Smooth muscle cell of the brain vasculature (primary cell): ENCODE measurements at places on chromosomes 2 and 18.

- DNase-seq, result no peak
These were observed 209.1 kb downstream of the TNS1 start for GRCh38 chr2:217793566-217794132.

DNA sequence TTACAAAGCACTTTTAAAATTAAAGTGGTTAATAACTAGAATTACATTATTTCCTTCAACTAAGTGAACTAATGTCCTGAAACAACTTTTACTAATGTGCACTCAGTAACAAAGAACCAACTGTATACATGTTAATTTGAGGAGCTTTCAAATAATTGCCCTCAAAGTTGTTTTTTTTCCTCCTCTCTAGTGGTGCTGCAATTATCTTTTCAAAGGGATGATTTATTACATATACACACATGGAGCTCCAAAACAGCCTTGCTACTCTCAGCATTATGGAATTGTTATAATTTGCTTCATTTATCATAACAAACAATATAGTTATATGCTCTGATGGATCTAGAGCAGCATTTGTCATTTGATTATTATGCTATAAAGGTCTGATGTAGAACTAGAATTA is 246.3 kb upstream of the RASGRP3 start:
- no peak for DNase-seq

DNA sequence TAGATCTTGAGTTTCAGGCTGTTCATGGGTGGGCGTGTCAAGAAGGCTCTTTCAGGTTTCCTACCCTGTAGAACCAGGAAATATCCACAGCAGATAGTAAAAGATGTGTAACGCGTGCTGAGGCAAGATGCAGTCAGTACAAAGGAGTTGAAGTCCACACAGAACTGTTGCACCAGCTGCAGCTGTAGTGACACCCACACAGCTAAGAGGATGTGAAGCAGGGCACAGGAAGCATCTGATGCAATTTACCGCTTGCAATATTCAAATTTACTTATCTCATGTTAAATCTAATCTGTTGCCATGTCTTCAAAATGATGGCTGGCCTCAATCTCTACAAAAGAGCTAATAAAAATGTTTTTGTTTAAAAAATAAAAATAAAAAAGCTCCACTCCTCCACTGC is 132.8 kb downstream of the ARHGAP15 start:
- no peak for DNase-seq

- no peak for DNase-seq
These were observed 66.7 kb upstream of the ZFP36L2 start for GRCh38 chr2:43292851-43293743.

DNA sequence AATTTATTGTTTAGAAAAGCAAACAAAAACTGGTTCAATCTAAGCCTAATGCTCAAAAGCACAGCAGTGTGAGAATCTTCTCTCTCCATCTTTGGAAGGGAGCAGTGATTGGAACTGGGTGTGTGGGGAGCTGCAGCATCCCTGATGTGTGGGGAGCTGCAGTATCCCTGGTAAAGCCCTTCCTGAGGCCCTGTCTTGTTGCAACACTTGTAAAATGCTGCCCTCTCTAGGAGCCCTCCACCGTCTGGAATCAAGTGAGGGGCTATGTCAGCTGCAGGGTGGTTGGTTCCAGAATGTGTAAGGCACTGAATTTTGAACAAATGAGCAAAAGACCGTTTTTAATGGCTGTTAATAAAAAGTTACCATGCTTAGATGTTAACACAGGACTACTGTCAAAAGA is 147.7 kb upstream of the RAB12 start:
- DNase-seq, result no peak

DNA sequence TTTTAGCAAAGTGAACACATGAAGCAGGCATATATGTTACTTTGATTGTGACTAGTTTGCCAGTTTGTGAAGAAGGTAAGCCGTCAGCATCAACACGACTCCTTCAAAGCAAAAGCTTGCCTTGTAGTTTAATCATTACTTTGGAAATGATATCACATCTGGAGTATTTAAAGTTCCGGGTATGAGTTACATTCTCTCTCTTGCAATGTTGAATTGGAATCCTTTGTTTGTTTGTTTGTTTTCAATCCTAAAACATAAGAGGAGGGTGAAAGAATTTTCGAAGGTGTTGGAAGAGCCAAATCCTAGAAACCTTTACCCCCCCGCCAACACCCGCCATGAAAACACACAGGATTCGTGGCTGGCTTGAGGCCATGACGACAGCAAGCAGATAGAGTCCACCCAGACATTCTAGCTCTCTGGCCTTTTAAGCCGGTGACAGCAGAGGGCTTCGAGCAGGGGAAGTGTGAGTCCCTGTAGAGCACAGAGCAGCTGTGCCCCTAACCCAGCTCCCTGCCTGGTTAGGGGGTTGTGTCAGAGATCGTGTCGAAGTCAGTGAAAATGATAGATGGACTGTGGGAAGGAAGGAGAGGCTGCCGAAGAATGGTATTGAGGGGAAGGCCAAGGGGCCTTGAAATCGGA is 103.8 kb upstream of the SMIM21 start:
- DNase-seq, result no peak

DNA sequence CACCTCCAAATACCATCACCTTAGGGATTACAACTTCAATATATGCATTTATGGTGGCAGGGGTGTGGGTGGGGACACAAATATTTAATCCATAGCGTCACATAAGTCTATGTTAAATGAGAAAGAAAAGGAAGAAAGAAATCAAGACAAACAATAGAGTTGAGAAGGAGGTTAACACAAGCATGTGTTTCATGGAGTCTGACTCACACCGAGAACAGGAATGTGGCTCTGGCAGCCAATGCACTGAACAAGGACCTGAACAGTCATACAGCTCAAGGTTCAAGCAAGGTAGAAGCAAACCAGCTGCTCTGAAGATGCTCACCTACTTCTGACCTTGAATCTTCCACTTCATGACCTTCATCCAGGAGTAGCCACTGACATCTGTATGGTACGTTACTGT is 36.2 kb upstream of the LPIN1 start:
- no peak for DNase-seq

DNA sequence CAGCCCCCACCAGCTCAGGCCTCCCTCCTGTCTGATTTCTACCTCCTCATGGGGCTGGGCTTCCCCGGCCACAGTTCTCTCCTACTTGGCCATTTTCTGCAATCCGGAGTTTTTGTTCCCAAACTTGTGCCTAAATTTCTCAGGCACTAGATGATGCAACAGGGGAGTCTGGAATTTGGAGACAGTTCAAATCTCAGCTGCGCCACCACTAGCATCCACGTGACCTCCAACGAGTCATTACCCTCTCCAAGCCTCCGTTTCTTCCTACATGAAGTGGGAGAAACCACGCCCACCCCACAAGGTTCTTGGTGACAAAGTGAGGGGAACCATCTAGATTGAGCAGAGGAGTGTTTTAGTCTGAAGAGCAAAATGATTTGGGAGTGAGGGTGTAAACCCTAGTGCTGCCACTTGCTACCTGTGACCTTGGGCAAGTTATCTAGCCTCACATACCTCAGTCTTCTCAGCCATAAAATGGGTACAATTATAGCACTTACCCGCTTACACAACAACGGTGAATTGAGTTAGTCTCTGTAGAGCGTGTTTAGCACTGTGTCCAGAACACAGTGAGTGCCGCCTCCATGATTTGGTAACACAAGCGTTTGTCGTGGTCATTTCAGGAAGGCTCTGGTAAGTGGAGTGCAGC is 61.4 kb upstream of the ASAP2 start:
- DNase-seq, result no peak

- DNase-seq, result no peak
These were observed 322.0 kb upstream of the SOX11 start for GRCh38 chr2:5370158-5370557.

DNA sequence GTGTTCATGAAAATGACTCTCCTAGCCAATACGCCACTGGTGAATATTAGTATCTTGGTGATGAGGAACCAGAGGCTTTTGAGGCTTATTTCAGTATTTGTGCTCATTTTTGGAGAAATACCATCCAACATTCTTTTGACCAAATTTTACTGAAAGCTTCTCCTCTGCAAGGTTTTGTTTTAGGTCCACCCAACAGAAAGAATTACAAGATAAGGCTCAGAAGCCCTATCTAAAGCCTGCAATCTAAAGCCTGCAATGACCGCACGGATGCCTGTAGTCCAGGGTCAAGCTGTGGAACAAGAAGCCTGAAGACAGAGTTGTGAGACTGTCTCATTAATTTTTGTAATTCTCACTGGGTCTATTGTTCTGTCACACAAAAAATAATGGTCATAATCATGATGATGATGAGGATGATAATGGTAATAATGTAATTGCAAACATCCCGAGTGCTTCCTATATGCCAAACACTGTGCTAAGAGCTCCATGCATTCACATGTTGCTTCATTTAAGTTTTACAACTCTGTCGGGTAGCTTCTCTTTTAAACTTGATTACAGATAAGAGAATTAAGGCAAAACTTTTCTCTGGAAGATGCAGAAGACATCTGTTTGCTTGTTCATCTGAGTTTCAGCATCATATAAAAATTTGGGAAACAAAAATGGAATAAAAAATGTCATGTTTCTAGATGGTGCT is 33.2 kb upstream of the NCOA1 start:
- no peak for DNase-seq

GRCh38 chr2:100247256-100248043 is 74.9 kb downstream of the LONRF2 start:
- no peak for DNase-seq

- no peak for DNase-seq
These were observed 2.1 kb downstream of the FBLN7 start for GRCh38 chr2:112140205-112140802.

DNA sequence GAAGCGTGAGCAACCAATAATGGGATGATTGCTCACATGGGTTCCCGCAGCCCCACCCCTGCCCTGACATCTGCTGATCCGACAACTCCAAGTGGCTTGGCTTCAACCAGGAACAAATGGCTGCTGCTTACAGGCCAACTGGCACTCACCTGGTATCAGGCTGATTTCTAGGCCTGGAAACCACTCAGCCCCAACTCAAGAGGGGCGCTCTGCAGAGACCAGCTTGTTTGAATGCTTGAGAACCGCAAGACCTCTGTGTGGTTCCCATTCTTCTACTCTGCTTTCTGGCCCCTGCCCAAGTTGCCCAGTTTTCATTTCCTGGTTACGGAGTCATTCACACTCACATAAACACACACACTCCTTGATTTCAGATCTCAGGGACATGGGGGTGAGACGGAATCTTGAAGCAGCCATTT is 52.0 kb downstream of the TNP1 start:
- DNase-seq, result no peak

GRCh38 chr2:182023235-182023634 is 37.6 kb downstream of the PPP1R1C start:
- DNase-seq, result no peak

DNA sequence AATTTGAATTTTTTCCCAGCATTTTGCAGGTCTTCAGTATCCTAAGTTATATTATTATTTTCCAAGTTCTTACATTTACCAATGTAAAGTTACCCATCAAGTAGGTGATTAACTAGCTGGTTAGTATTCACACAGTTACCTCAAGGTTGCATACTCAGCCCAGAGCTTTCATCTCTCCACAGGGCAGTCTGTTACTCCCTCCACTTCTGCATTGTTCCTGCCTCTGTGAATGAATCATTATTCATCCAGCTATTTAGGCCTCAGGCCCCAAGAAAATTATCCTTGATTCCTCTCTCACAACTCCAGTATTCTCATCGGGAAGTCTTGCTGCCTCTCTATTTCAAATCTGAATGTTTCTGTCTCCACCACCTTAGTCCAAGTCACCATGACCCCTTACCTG is 92.2 kb downstream of the SMC6 start:
- no peak for DNase-seq

- DNase-seq, result no peak
These were observed 85.1 kb upstream of the HAAO start for GRCh38 chr2:42877511-42877910.

DNA sequence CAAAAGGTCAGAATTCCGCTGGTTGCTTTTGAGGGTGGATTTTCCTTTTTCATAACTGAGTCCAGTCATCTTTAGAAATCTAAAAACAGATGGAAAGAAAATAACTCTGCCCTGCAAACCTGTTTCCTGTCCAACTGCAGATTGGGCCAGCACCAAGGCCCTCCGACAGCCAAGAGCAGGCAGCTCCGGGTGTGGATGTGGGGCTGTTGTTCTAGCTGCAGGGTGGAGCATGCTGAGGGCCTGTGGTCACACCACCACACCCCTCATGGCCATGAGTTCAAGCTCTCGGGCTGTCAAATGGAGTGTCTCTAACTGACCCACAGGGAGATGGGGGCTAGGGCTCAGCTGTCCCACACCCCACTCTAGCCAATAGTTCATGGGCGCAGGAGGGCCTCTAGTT is 69.3 kb upstream of the BZW1 start:
- no peak for DNase-seq

- DNase-seq, result no peak
These were observed 15.5 kb upstream of the ACVR1 start for GRCh38 chr2:157891643-157892041.

DNA sequence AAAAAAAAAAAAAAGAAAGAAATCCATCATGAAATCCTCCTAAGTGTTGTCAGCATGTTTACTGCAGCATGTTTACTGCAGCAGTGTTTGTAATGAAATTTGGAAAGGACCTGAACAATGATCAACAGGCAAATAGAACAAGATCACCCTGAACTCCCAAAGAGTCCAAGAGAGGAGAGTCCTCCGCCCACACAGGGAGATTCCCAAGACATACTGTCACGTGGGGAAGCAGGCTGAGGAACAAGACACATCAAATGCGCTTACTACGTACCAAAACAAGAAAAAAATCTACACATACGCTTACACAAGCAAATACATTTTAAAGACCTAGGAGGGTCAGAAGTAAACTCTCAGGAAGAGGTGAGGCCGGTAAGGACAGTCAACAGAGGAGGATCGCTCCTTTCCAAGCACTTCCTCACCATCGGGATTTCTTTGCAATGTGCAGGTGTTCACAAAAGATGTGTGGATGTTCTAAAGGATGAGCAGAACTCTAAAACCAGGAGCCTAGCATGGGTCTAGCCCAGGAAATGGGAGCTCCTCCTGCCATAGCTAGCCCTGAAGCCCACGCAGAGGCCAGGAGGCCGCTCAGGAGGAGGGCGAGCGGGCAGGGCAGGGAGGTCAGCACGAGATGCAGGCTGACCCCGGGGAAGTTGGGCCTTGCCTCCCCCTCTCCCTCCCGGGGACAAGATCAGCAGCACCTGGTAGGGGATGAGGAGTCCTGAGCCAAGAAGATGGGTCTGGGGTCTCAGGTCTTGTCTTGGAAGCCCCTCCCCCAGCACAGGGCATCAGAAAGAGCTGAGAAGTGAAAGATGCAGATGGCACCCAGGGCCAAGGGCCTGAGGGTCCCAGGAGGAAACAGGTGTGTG is 66.4 kb downstream of the ZNF516 start:
- no peak for DNase-seq

GRCh38 chr2:164068063-164068462 is 332.3 kb upstream of the FIGN start:
- no peak for DNase-seq

- DNase-seq, result no peak
These were observed 35.4 kb upstream of the PGAP1 start for GRCh38 chr2:196961889-196962288.

- no peak for DNase-seq
These were observed 39.2 kb downstream of the LRRFIP1 start for GRCh38 chr2:237666606-237667005.

DNA sequence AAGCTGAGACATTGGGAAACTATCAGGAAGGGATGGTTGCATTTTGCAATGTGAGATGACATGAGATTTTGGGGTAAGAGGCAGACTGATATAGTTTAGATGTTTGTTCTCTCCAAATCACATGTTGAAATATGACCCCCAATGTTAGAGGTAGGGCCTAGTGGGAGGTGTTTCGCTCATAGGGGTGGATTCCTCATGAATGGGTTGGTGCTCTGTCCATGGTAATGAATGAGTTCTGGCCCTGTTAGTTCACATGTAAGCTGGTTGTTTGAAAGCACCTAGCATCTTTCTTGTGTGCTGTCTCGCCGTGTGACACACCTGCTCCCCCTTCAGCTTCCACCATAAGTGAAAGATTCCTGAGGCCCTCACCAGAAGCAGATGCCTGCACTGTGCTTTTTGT is 37.7 kb downstream of the TPRKB start:
- DNase-seq, result no peak
